ENCODE measurements at places on chromosomes 16 and 17. TPM values are rescaled to one million over a fixed set of nuclear protein-coding genes. Genes with fewer than 3 reads are reported as not detected.

DNA sequence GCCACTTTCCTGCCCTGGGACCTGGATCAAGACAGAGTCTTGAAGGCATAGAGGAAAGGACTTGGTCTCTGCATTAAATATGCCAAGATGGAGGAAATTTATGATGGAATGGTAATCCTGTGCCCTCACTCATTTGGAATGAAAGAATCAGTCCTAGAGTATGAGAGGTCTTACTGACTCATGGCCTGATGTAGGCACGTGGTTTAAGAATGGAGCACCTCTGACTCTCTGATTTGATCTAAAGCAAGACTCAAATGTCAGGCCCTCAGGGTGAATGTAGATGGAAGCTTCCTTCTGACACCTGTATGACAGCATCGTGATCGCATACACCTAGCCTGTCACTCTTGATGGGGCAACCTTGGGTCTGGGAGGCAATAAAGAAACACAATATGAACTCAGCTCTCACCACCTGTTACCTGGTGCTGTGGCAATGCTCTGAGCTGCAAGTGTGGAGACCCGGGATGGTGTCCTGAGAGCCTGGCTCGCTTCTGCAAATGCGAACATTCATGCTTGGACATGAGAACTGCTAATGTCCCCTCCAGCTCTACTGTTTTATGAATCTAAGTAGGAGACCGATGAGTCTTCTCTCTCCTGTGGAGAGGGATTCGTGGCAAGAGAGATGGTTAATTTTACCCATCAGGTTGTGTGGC lies 229.9 kb downstream of the ABCC12 start:
- H3K27ac ChIP-seq: no peak overlapping the region
- no peak overlapping the region for H3K4me3 ChIP-seq
- no peaks in the 10 kb centered on the region for H3K4me1 ChIP-seq
- DNase-seq: no peak
- H3K27me3 ChIP-seq: no peaks in the 10 kb centered on the region

GRCh38 chr17:17693253-17694168 lies 12.3 kb downstream of the RAI1 start:
- peaks cover 72% of the 10 kb centered on the region for H3K4me1 ChIP-seq
- peak overlapping the region; percentile 60 for H3K4me3 ChIP-seq
- H3K27ac ChIP-seq: peak overlapping the region; percentile 98
- H3K27me3 ChIP-seq: no peaks in the 10 kb centered on the region
- no peaks in the 10 kb centered on the region for H3K36me3 ChIP-seq

HOXB7 gene
- polyA plus RNA-seq: 43.0 TPM

GRCh38 chr17:82155606-82156005 lies 57.0 kb downstream of the CCDC57 start:
- H3K27ac ChIP-seq: no peak overlapping the region
- no peak for DNase-seq
- H3K36me3 ChIP-seq: no peaks in the 10 kb centered on the region
- H3K4me3 ChIP-seq: no peak overlapping the region
- H3K27me3 ChIP-seq: no peaks in the 10 kb centered on the region

HOXB6 gene
- polyA plus RNA-seq: 6.0 TPM

GRCh38 chr17:19494961-19495806 lies 38.5 kb upstream of the SLC47A1 start:
- DNase-seq: peak; percentile 53
- no peak overlapping the region for H3K4me3 ChIP-seq
- H3K27ac ChIP-seq: no peak overlapping the region
- no peaks in the 10 kb centered on the region for H3K4me1 ChIP-seq

SPATA22 gene
- polyA plus RNA-seq: 0.06 TPM
